ENCODE measurements at places on chromosomes 11 and 22.

GRCh38 chr11:19987331-19987801 is 172.9 kb downstream of the DBX1 start:
- DNase-seq, result no peak

DNA sequence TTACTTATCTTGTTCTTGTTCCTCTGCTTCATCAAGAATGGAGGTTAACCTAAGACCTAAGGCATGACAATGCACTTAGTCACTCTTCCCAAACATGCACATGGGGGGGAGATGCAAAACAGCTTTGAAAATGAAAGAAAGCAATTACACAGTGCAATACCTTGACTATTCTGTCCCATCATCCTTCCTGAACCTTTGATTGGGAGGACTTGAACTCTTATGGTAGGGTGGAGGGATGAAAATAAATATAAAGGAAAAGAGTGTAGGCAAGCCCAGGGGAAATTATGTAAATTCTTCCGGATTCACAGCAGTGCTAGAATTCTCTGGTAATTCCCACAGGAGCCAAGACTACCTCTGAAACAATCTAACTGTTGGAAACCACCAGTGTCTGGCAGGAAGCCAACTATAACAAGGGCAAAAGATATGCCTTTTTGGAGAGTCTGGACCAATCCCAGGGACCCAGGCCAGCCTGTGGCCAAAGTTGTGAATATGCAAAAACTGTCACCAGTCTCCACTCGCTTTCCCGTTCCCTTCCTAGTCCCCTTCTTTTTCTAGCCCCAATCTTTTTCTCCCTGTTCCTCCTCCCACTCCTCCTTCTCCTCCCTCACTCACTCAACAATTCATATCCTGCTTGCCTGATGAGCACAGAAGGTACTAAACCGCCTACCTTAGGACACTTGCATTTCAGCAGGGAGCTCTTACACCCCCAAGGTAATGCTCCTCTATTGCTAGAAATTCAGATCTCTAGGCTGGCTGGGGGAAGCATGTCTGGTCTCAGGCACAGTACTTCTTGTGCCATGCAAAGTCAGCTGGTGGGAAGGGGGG is 2.5 kb upstream of the RCN1 start:
- DNase-seq, result no peak

- DNase-seq, result no peak
Measured at GRCh38 chr11:11512929-11513328, 108.9 kb downstream of the GALNT18 start.

- no peak for DNase-seq
Measured at GRCh38 chr22:44729391-44730021, 22.9 kb upstream of the ARHGAP8 start.

- no peak for DNase-seq
Measured at GRCh38 chr22:50676180-50676636, 3.6 kb downstream of the SHANK3 start.

GRCh38 chr11:90601261-90601660 is 378.4 kb upstream of the CHORDC1 start:
- no peak for DNase-seq

DNA sequence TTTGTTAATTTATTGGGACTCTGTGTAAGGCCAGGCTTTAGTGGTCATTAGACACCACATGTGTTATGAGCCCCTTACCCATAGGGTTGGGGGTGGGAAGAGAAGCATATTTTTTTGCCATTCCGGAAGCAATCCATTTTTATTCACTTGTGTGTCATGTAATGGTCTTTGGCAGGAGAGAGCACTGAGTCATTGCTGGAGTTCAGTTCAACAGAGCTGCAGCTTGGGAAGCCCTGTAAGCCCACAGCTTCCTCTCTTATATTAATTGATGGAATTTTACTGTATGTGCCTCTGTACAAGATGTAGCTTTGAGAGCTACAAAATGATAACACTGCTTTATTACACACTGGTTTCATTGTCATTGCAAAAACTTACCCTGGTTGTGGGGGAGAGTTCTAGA is 177.3 kb upstream of the SORL1-AS1 start:
- DNase-seq, result no peak
